NCI-H2081 treated with DMSO at 0.1 percent for 48 hours (cell line): ENCODE measurements at places on chromosomes 12 and 14.

DNA sequence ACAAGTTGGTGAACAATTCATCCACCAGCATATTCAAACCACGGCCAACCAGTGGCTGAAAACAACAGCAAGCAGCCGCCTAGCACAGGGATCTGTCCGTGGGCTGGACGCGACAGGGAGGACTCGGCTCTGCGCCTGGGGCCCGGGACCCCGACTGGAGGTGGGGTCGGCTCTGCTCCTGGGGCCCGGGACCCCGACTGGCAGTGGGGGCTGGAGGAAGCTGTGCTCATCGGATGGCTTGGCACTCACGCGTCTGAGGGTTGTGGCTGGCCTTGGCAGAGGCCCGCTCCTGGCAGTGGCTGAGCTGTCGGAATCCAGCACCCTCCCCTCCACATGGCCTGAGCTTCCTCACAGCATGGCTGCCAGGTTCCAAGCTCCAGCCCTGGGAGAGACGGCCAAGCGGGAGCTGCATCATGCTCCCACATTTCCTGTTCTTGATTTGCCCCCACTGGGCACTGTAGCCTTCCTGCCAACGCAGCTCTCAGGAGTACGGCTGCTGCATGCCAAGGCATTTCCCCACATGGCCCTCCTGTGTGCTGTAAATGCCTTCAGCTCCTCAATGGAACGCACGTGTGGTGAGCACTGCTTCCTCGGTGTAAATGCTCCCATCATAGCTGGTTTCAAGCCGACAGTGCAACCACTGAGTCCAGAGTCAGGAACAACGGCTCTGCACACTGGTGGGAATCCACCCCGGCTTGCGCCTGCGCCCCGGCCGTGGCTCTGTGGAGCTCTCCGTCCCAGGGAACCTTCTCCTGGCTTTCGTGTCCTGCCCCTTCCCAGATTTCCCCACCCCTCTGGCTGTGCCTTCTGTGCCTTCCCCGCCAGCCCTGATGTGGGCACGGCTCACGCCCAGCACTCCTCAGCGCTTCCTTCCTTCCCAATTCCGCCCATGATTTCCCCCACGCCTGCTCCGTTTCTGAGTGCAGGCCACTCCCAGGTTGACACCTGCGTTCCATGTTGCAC, 7.3 kb upstream of the GALNT9 start:
- no peak for DNase-seq

DNA sequence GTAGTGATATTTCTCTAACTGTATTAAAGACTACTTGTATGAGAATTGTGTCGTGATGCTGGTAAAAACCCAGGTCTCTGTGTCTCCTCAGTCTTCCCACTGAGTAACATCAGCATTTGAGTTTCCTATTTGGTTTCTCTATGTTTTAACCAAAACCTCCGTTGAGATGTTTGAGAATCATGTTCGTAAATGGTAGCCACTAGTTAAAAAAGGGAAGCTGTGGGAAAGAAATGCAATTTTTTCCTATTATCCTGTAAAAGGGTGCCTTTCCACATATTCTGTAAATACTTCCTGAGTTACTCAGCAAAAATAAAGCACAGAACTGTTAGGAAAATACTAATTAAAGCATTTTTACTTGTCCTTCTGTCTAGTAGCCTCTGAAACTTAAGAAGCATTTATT, 7.0 kb downstream of the CLEC1B start:
- no peak for DNase-seq

- no peak for DNase-seq
These were observed 64.5 kb downstream of the FOXG1 start for GRCh38 chr14:28831126-28831525.

- DNase-seq: no peak
These were observed 52.3 kb upstream of the EGLN3 start for GRCh38 chr14:34003082-34003668.

GRCh38 chr12:68675101-68675842, 11.5 kb upstream of the NUP107 start:
- DNase-seq: no peak

DNA sequence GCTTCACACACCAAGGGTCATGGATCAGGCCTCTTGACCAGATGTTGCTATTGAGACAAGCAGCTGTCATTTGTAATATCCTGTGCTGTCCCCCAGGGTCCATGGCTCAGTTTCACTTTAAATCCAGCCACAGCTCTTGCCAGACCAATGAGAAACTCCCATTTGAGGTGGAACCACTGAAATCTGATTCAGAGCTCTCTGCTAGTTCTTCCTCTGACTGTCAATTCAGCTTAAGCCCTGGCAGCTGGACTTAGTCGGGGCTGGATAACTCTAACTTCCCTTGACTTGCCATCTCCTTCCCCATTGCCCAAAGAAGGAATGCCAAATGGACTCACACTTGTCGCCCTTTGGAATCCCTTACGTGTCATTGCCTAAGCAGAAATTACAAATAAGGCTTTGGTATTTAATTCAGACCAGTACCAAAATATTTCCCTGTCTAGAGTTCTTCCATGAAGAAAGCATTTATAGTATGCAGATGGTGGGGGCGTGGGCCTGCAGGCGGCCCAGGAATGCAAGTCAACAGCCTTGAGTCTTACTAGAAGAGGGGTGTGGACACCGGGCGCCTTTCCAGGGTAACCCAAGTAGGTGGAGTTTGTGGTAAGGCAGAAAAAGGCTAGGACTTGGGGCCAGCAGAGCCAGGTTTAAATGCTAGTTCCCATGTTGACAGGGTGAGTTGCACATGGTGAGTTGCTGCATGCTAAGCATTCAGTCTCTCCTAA, 96.9 kb upstream of the TMPO start:
- DNase-seq: no peak

DNA sequence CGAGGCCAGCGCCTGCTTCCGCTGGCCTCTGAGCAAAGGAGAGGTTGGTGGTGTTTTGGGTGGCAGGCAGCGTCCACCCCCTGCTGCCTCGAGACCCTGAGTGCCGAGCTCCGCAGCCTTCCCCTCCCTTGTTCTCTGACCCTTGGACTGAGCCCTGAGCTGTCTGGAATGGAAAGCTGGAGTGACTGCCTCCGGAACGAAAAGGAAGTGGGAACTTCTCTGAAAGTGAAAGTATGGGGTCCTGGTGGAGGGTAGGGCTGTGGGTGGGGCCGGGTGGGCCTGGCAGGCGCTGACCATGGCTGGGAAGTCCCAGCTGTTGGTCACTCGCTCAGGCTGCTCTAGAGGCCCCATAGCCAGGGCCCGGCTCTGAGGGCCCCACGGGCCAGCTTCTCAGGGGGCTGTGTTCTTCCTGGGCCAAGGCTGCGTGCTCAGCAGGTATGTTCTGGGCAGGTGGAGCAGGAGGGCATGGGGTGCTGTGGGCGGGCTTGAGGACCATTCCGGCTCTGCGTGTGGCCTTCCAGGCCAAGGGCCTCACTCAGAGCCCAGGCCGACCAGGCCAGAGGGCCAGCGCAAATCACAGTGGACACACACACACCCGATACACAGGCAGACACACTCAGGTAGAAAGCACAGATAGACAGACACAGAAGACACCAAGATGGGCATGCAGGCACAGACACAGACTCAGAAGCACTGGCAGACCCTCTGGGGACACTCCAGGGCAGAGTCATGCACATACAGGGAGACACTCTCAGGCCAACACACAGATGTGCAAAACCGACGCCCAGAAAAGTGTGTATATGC, at the start of gene EXOC3L4:
TSS of gene EXOC3L4 (plus strand) at position 320 of the 804 bp plus-strand sequence. CDS start 5,495 bp downstream, outside the sequence.
- DNase-seq: no peak

GRCh38 chr12:92425165-92425564, 277.6 kb upstream of the PLEKHG7 start:
- no peak for DNase-seq

GRCh38 chr12:89138048-89138852, 214.1 kb downstream of the DUSP6 start:
- no peak for DNase-seq

- DNase-seq: no peak
These were observed 21.0 kb downstream of the PIGH start for GRCh38 chr14:67579040-67579439.

GRCh38 chr14:99936738-99937474, 128.3 kb upstream of the EVL start:
- no peak for DNase-seq

DNA sequence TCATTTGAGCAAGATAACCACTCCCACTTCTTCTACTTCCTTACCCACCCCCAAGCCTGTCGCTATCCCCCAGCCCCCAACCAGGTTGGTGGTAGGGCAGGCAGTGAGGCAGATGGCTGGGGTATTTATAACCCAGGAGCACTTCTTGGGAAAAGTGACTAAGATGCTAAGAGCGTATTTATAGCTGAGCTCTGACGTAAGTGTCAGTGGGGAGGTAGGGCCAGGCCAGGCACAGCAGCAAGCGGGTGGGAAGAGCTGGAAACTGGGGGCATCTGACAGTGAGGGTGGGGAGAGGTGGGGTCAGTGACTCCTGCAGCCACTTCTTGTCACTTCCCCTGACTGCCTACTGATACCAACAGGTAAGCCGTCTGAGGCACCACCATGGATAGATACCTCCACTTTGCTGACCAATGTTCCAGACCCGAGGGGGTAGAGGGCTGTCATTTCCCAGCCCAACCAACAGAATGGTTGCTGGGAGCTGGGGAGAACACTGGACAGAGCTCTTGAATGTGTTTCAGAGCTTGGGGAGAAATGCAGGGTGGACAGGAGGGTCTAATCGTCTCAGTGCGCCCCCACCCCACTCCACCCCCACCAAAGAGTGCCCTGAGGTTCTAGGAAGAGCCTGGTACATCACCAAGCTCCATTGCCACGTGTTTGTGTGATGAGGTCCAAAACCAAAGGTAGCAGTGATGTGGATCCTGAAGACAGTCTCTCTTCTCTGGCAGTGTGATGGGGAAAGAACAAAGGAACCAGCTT, 2.7 kb upstream of the INHBE start:
- DNase-seq: no peak

GRCh38 chr12:127903146-127903545, 363.8 kb upstream of the TMEM132C start:
- DNase-seq: no peak

GRCh38 chr12:39294715-39295114, 148.2 kb downstream of the KIF21A start:
- DNase-seq: no peak

DNA sequence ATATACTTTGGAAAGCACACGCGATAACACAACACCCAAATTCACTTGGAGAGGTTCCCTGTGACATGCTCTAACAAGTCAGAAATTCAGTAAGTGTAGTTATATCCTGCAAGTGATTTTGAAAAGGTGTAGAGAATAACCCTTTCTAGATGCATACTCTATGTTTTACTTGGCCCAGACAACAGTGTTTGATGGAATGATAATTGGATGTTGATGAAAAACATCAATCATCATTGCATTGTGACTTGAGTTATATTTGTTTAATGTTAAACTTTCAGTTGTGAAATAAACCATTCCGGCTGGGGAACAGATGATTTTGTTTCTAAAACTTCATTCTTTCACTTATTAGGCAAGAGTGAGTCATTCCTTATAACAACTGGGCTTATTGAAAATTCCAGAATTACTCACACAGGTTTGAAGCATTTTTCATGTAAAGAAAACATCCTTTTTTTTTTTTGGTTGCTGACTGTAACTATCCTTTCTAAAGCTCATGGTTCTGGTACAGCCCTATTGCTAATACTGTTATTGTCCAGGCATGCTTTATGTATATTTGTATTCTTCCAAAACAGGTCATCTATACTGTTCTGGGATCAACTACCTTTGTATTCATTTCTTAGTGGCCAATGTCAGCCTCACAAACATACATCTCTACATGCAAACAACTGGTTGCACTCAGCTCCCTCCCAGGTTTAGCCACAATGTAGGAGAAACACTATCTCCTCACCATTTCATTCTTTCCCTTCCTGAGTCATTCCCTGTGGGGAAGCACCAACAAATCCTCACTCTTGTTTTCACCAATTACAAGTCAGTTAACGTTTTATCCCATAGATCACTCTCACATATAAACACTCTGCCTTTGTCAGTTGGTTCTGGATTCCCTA, 121.2 kb upstream of the LRIG3 start:
- no peak for DNase-seq

GRCh38 chr12:63816031-63816430, 28.5 kb upstream of the SRGAP1 start:
- DNase-seq: no peak

DNA sequence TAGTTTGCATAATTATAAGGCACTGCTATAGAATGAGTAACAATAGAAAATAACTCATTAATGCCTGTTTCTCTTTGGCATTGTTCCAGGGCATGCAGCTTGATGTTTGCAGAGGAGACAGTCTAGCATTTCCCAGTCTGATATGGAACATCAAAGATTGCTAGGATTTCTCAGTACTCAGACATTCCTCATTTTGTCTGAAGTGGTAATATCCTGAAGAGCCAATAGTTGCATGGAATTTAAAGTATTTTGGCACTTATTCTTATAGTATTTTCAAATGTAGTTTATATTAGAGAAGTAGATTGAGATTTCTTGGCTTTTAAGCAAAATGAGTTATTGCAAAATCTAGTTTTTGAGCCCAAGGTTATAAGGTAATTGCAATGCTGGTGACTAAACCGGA, 337.3 kb upstream of the E2F7 start:
- peak; percentile 28 for DNase-seq

DNA sequence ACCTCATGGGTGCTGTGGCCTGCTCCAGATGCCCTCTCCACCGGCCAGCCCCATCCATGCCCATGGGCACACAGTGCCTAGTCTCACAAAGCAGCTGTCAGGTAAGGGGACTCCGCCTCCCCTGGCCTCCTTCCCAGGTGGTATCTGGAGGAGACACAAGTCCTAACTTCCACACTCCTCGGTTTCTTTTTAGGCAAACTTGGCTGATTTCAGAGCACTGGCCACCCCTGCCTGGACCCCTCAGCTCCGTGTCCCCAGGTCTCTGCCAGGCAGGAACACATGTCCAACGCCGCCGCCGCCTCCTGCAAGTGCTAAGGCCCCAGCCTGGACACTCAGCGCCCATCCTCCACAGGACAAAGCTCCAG, 324.1 kb upstream of the DIO3 start:
- no peak for DNase-seq

DNA sequence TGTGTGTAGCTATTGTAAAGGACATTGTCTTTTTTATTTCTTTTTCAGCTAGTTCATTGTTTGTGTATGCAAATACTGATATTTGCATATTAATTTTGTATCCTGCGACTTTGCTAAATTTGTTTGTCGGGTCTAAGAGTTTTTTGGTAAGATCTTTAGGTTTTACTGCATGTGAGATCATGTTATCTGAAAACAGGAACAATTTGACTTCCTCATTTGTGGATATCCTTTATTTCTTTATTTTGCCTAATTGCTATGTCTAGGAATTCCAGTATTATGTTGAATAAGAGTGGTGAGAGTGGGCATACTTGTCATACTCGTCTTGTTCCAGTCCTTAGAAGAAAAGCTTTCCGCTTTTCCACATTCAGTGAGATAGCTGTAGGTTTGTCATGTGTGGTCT, 28.8 kb downstream of the SIX4 start:
- DNase-seq: no peak

- DNase-seq: no peak
These were observed 7.3 kb upstream of the RESF1 start for GRCh38 chr12:31951939-31952338.
